NCI-H524 treated with DMSO at 0.1 percent for 48 hours (cell line): ENCODE measurements at places on chromosomes 2 and 18.

- no peak for DNase-seq
Observed at GRCh38 chr2:24993406-24994145, 21.8 kb upstream of the DNAJC27 start.

DNA sequence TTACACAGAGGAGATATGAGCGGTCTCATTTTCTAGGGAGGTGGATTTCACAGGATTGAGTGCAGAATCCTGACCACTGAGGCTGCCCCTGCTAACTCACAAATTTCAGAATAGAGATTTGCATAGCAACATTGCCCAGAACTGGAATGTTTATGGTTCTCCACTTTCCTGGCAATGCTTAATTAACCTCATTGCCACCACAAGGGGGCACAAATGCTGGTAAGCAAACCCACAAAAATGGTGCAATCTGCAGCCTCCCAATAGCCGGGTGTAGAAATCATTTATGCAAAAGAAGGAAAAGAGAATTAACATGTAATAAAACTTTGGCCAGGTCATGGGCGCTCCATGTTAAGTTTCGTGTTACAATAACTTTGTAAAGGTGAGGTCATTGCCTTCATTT lies 112.4 kb downstream of the CYRIA start:
- DNase-seq, result peak; percentile 16

DNA sequence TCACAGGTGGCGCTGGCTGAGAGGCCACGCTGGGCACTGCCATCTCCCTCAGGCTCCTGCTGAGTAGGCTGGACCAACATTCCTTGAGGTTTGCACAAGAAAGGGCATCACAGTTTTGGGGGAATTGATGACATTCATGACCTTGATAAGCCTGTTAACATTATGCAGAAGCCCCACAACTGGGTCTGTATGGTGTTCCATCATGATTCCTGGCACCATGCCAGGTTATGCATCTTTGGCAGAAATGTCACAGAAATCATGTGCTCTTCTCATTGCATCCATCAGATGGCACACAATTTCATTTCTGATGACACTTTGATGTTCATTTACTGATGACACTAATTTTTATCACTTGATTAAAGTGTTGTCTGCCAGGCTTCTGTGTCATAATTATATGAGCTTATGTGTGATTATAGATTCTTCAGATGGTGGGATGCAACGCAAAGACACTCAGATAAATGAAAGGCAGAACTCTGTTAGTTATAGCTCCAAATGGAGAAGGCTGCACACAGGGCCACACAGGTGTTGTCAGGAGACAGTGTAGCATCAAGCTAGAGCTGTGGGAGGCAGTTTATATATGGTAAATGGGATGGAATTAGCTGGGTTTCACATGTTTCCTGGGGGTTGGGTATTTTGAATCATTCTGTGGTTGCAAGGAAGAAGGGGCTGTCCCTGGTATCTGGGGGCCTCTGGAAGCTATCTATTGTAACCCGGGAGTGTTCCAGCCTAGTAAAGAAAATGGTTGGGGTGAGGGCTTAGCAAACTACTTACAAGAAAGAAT lies 191.3 kb downstream of the SLC39A10 start:
- no peak for DNase-seq

GRCh38 chr2:25377822-25378421 lies 36.2 kb upstream of the DNMT3A start:
- no peak for DNase-seq

GRCh38 chr2:19982268-19982667 lies 7.6 kb downstream of the WDR35 start:
- DNase-seq, result no peak

DNA sequence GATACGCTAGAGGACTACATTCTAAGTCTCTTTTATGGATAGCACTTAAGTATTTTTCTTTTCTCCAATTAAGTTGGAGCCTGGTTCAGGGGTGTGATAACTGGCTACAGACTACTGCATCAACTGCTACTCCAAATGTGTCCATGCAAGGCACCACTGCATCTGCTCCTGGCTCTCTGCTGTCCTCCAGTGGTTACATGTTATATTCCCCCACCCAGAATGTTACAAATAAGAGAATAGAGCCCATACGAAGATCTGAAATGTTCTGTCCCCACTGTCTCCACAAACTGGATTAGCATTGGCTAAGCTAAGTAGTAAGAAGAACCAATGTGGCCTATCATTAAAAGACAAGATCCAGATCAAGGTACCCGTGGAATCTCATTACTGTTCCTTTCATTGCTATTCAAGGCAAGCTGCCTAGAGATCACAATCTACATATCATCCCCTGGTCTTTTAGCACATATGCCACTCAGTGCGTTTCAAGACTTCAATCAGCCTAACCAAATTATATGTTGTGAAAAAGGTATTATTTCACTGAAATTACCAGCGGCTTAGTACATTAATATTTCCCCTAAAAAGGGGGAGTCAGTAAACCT lies 308.3 kb upstream of the SLC8A1 start:
- no peak for DNase-seq

DNA sequence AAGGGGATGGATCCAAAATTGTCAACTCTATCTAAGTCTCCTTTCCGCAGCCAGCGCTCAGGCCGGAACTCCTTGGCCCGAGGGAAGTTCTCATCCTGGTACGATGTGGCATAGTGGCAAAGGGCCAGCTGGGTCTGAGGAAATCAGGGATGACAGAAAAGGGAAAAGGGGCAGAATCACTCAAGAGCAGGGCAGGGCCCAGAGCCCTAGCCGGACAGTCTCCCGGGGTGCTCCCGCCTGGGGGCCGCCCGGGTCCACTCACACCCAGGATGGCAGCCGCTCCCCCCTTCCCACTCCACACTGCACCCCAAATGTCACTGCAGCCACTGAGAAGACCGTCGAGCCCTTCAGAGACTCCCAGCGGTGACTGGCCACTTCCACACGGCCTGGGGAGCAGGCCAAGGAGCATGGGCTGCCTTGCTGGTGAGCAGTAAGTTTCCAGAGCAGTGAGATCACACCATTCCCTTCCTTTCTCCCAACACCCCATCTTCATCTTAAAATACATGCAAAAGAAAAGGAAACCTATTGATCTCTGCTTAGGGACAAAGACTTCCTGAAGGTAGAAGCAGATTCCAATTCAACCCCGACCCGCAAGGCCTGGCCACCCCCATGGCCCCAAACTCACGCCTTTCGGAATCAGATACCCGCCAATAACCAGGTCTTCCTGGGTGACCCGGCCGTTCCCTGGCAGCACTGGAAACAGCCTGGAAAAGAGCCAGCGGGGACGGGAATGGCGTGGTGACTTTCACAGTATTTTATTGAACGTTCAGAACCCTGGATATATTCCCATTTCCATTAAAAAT lies 26.7 kb downstream of the CYP27C1 start:
- no peak for DNase-seq

GRCh38 chr2:240444464-240444863 lies 9.0 kb downstream of the GPC1 start:
- no peak for DNase-seq

GRCh38 chr18:80202264-80202998 lies 44.9 kb downstream of the PARD6G start:
- no peak for DNase-seq

GRCh38 chr2:168246483-168247340 lies 683 bp downstream of the STK39 start:
- no peak for DNase-seq

DNA sequence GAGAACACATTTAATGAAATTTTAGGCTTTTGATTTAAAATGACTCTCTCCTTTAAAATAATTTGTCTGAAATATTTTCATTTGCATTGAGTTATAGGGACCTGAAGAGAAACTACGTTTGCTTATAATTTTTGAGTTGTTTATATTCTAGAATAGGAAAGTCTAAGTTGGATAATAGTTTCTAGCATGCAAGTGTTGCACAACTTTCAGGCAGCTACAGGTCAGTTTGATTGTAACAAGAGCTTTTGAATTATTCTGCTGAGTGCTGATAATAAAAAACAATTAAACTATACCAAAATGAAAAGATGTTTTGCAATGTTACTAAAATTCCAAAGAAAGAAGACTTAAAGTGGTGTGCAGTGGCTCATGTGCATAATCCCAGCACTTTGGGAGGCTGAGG lies 71.0 kb downstream of the PDE1A start:
- no peak for DNase-seq

DNA sequence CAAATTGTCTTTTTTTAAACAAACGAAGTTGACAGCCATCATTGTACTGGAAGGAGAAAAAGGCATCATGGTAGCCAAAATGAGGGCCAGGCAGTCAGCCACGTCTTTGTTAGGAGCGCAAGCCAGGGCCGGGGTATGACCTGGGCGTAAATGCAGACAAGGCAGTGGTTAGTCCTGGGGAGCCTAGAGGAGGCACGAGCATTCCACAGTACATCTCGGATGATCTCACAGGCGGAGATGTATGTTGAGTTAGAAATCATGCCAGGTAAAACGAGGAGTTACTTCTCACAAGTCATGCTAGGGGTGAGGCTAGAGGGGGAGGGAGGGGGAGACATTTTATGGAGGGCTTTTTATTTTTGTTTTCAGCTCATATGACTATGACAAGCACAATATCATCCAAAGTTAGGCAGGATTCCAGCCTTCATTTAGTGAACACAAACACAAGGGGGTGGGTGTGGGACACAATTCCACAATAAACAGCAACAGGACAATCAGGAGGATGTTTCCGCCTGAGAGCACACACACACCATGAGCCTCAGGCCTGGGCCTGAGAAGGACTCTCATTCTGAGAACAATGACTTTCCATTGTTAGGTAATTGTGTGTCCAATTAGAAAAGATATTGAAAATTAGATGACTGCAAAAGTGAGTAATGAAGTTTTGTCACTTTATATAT lies 64.4 kb upstream of the PGAP1 start:
- DNase-seq, result no peak

DNA sequence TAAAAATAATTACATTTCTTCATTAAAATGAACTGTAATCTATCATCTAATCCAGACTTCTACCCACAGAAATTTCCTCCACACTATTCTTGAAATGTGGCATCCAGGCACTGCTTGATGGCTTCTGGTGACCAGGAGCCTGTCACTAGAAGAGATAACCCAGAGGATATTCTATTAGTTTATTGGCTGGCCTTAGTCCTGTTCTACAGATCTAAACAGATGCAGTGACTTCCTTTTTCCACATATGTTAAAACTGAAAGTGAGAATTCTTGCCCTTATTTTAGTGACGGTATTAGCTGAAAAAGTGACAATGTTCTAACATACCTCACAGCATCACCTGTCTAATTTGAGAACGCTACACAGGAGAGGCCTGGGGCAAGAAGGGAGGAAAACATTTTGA lies 775.4 kb downstream of the TSN start:
- no peak for DNase-seq

DNA sequence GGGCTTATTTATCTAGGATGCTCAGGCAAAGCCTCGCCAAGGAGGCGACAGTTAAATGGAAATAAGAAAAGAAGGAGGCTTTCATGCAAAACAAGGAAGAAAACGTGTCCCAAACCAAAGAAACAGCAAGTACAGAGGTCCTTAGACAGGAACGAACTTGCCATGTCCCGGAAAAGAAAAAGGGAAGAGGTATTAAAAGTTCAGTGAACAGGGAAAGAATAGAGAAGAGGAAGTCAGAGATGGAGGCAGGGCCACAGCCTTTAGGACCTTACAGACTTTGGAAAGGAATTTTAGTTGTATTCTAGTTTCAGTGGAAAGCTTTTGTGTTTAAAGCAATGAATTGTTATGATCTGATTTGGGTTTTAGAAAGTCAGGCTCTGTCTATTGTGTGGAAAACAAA lies 22.1 kb downstream of the IKZF2 start:
- no peak for DNase-seq

DNA sequence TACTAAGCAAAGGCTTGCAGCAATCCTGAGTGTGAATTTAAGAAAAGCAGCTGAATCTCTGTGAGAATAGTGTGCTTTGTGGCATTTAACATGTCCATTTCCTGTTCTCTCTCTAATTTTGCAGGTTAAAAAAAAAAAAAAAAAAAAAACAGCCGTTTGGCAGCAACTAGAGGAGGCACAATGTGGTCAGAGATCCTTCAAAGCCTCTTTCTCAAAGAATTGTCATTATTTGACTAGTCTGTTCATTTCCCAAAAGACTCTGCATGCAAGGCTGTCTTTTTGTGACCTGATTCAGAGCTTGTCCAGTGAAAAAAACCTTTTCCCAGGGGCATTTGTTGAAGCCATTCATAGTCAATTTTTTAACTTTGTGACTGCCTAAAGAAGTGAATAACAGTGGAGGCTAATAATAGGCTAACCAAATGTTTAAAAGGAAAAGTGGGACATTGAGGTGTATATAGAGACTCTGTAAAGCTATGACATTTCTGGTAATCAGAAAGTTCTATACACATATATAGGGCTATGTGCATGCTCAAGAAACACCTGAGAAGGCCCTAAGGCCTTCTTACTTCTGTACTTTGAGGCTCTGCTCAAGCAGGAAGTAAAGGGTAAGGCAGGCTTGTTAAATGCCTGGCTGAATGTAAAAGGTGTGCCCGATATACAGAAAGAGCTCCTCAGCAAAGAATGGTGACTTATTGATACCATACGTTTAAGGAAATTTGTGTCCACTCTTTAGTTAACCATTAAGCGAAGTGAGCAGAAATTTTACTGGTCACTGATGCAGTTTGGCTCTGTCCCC lies 289.6 kb upstream of the RAB6C start:
- no peak for DNase-seq

DNA sequence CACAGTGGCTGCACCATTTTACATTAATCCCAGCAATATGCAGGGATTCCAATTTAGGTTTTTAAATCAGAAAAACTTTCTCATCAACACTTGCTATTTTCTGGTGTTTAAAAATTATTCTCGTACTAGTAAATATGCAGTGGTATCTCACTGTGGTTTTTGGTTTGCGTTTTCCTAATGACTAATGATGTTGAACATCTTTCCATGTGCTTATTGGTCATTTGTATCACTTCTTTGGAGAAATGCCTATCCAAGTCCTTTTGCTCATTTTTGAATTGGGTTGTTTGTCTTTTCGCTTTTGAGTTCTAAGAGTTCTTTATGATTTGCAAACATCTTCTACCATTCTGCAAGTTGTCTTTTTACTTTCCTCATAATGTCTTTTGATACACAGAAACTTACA lies 62.1 kb upstream of the TCF7L1 start:
- DNase-seq, result no peak

GRCh38 chr2:67724261-67724660 lies 327.1 kb downstream of the ETAA1 start:
- DNase-seq, result no peak
